ENCODE measurements at places on chromosomes 12 and 14. TPM values are rescaled to one million over a fixed set of nuclear protein-coding genes. Genes with fewer than 3 reads are reported as not detected.

The CEBPE gene
- 0.11 TPM for polyA plus RNA-seq

The APOF gene
- polyA plus RNA-seq, result not detected

The CABP1 gene
- polyA plus RNA-seq, result 2.5 TPM

The PWP1 gene
- 31.7 TPM for polyA plus RNA-seq

The LRP6 gene
- polyA plus RNA-seq, result 32.0 TPM

The GZMB gene
- polyA plus RNA-seq, result not detected

The HSPB8 gene
- polyA plus RNA-seq, result 269 TPM

The SYNE3 gene
- polyA plus RNA-seq, result 9.2 TPM

The AQP6 gene
- polyA plus RNA-seq, result 0.14 TPM

The SIX1 gene
- 59.4 TPM for polyA plus RNA-seq

The NPAS3 gene
- 4.0 TPM for polyA plus RNA-seq

The TAS2R43 gene
- polyA plus RNA-seq, result 0.35 TPM

The CLEC4E gene
- not detected for polyA plus RNA-seq

Measured in forelimb muscle (tissue), 1 donor.